ENCODE measurements at places on chromosomes 4 and X. TPM values are rescaled to one million over a fixed set of nuclear protein-coding genes. Genes with fewer than 3 reads are reported as not detected.

GRCh38 chrX:30865015-30865414 is 24.0 kb downstream of the TAB3 start:
- H3K4me1 ChIP-seq = no peaks in the 10 kb centered on the region
- no peak overlapping the region for H3K27ac ChIP-seq
- no peak overlapping the region for H3K4me3 ChIP-seq
- no peak for DNase-seq
- H3K36me3 ChIP-seq = no peaks in the 10 kb centered on the region
- no peaks in the 10 kb centered on the region for H3K27me3 ChIP-seq

The RAB40AL gene
- 1.4 TPM for total RNA-seq

DNA sequence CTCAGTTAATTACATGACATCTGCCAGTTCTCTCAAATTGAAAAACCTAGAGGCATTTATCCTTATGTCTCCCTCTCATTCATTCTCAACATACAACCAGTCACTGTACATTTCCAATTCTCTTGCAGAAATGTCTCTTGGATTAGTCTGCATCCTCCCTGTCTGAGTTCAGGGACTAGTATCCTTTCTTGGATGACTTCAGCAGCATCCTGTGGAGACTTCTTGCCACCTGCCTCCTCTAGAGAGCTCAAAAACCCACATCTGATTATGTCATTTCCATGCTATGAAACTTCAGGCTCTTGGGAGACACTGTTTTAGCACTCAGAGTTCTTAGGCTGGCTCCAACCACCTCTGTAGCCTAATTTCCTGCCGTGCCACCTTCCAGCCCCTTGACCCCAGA is 515.1 kb upstream of the DIPK2B start:
- DNase-seq = no peak
- H3K27me3 ChIP-seq = no peaks in the 10 kb centered on the region
- H3K4me1 ChIP-seq = no peaks in the 10 kb centered on the region

The DMRTC1B gene
- not detected for total RNA-seq

- DNase-seq = no peak
- H3K36me3 ChIP-seq = no peaks in the 10 kb centered on the region
- no peaks in the 10 kb centered on the region for H3K4me1 ChIP-seq
- peak overlapping the region; percentile 53 for H3K4me3 ChIP-seq
Measured at GRCh38 chr4:148203056-148203898, 238.9 kb downstream of the NR3C2 start.

DNA sequence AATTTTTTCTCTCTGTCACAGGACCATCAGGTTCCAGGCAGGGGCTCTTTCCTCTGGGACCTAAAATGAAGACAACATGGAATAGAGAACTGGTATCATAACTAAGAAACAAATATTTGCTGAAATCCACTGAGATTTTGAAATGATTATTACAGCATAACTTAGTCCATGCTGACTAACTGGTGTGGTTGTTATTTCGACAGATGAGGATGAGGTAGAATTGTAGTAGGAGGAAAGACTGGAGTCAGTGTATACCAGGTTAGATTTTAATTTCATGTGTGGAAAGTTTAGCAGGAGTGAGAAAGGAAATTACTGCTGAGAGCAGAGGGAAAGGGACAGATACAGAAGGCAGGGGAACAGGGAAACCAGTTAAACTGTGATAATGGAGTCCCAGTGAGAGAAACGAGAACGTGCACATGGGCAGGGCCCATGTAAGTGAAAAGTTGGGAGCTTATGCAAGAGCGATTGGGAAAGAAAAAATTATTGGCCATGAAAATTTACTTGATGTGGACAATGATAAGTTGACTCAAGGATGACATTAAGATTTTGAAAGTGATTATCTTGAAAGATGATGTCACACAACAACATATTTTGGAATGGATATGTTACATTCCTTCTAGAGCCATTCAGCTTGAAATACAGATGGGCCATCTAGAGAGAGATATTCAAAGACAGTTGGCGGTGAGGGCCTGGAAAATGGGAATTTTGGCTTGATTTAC is 98.7 kb upstream of the DDIT4L start:
- no peak for DNase-seq
- no peak overlapping the region for H3K27ac ChIP-seq
- H3K4me3 ChIP-seq = no peak overlapping the region
- no peaks in the 10 kb centered on the region for H3K36me3 ChIP-seq

DNA sequence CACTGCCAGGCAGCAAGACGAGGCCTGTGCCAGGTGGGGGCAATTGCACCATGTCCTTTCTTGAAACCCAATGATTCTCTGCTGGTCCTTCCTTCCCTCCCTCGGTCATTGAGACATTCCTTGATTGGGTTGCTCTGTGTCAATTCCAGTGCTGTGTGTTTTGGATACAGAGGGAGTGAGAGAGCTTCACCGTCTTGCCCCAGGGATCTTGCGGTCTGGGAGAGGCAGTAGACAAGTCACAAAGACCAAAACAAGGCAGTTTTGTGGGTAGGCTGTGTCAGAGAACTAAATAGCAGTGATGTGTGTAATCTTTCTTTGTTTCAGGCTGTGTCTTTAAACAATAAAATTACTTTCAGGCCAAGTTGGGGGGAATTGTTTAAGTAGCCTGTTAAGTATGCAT is 38.8 kb upstream of the TADA2B start:
- H3K4me1 ChIP-seq = no peaks in the 10 kb centered on the region
- H3K4me3 ChIP-seq = no peak overlapping the region
- H3K27me3 ChIP-seq = no peaks in the 10 kb centered on the region
- no peak overlapping the region for H3K27ac ChIP-seq

GRCh38 chrX:83934220-83934619 is 73.3 kb downstream of the CYLC1 start:
- no peak overlapping the region for H3K27ac ChIP-seq
- H3K27me3 ChIP-seq = no peaks in the 10 kb centered on the region
- no peak for DNase-seq

The ARHGAP36 gene
- total RNA-seq = not detected

- no peaks in the 10 kb centered on the region for H3K36me3 ChIP-seq
- DNase-seq = no peak
- no peaks in the 10 kb centered on the region for H3K4me1 ChIP-seq
- H3K27ac ChIP-seq = peak within 1 kb of the TSS; percentile 67
- H3K27me3 ChIP-seq = no peaks in the 10 kb centered on the region
Measured at GRCh38 chr4:88697588-88698329, at the start of gene NAP1L5. TSS of gene NAP1L5 (minus strand) at chr4:88697829. CDS start at chr4:88697754, 75 bp downstream.

DNA sequence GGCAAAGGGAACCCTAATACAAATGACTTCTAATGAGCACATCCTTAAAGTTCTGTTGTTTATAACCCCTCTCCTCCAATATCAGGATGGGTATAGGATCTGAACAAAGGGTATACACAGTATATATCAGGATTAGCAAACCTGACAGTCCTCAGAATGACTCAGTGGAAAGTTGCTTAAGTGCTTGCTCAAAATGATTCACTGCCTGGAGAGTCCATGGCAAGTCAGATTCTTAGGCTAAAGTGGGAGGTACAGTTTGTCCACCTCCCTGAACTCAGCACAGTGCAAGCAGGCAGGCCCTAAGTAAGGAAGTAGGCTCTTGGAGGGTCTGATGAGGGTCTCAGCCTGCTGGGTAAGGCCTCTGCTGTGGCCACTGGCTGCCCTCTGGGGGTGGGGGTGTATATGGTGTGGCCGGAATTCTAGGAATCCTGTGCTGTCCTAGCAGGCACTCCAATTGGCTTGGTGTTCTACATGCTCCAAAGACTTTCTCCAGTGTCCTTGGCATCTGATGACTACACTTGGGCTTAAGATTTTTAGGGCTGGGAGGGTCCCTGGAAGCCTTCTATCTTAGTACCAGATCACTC is 54.3 kb downstream of the CHRDL1 start:
- DNase-seq = no peak
- no peaks in the 10 kb centered on the region for H3K27me3 ChIP-seq
- no peak overlapping the region for H3K4me3 ChIP-seq
- no peaks in the 10 kb centered on the region for H3K4me1 ChIP-seq
- no peak overlapping the region for H3K27ac ChIP-seq

DNA sequence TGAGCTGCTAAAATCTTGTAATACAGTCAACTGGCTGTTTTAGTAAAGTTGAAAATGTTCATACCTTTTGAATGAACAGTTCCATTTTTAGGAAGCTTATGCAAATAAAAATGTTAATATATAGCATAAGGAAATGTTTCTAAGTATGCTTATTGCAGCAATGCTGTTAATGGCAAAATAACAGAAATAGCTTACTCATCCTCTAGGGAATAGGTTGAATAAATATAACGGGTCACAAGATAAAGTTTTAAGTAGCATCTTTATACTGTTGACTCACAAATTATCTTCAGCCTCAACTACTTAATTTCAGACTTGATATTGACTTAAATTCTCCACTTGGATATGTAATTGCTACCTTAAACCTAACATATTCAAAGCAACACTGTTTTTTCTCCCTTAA is 27.7 kb downstream of the HERC3 start:
- no peaks in the 10 kb centered on the region for H3K27me3 ChIP-seq
- H3K27ac ChIP-seq = no peak overlapping the region
- no peaks in the 10 kb centered on the region for H3K36me3 ChIP-seq
- H3K4me1 ChIP-seq = peaks cover 18% of the 10 kb centered on the region
- DNase-seq = no peak

GRCh38 chr4:6541789-6542188 is 33.2 kb upstream of the MAN2B2 start:
- no peak overlapping the region for H3K27ac ChIP-seq
- H3K4me1 ChIP-seq = no peaks in the 10 kb centered on the region
- no peaks in the 10 kb centered on the region for H3K27me3 ChIP-seq
- no peak overlapping the region for H3K4me3 ChIP-seq
- no peak for DNase-seq
- no peaks in the 10 kb centered on the region for H3K36me3 ChIP-seq

The CHRDL1 gene
- total RNA-seq = 16.8 TPM

DNA sequence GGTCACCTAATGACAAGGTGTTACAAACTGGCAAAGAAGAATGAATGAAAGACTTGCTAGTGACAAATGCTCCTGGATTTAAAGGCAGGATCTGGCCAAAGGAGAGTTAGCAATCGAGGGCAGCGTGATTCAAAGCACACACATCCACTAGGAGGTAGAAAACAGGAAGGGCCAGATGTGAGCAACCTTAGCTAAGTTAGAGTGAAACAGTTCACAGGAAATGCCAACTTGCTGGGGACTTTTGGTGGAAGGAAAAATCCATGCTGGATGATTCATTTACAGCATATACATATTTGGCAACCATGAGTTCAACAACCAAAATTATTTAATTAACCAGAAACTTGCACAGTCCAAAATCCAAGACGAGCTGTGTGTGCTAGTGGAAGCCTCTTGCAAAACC is 276.9 kb downstream of the PTTG2 start:
- no peak overlapping the region for H3K4me3 ChIP-seq
- H3K27ac ChIP-seq = no peak overlapping the region
- DNase-seq = no peak
- H3K4me1 ChIP-seq = peaks cover 34% of the 10 kb centered on the region

The SSX4 gene
- total RNA-seq = not detected

DNA sequence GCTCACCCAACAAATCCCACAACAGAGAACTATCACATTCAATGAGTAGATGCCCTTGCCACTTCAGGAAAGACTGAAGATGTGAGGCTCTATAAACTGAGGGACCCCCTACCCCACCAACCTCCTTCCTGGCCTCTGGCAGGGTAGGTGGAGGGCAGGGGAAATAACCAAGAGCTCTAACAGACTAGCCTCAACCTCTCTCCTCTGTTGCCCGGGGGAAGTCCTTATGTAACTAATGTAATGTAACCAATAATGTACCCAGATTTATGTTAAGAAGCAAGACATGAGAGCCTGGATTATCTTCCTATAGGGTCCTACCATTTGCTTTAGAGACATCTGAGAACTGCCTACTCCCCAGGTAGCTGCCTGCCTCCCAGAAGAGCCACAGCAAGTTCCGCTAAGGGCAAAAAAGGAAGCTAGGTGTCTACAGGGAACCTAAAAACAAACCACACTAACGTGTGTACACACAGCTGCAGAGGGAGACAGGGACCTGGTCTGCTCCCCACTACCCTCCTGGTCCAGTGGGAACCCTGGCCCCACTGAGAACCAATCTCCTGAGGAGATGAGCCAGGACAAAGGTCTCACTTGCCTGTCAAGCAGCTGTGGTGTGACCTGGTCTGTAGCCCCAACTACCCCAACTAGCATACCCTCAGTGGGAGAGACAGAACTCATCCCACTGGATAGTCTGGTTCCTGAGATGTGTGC is 17.7 kb downstream of the OTUD5 start:
- no peak overlapping the region for H3K4me3 ChIP-seq
- no peak overlapping the region for H3K27ac ChIP-seq
- no peaks in the 10 kb centered on the region for H3K27me3 ChIP-seq
- no peaks in the 10 kb centered on the region for H3K36me3 ChIP-seq

The SCARB2 gene
- 133 TPM for total RNA-seq

DNA sequence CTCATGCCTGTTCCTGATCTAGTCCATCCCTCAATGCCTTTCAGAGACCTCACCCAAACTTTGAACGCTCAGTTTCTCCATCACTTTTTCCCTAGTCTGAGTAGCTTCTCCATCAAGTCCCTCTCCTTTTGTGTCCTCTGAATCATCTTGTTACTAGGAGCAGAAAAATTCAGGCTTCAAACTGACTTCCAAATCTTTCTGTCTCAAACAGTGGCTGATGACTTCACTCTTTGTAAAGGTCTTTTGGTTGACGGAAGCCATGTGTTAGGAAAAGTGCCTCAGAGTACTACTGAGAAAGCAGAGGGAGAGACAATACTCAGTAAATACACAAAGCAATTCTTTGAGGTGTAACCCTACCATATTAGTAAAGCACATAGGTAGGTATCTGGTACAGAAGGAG is 65.7 kb upstream of the CAMK2D start:
- H3K27ac ChIP-seq = no peak overlapping the region
- H3K36me3 ChIP-seq = no peaks in the 10 kb centered on the region
- H3K4me3 ChIP-seq = no peak overlapping the region
- no peak for DNase-seq
- peaks cover 9% of the 10 kb centered on the region for H3K4me1 ChIP-seq

The SLC25A6 gene
- 211 TPM for total RNA-seq

All from thoracic aorta (tissue), 2 donors.